Activated naive CD4-positive, alpha-beta T cell (primary cell): ENCODE measurements at places on chromosomes 12 and 14.

DNA sequence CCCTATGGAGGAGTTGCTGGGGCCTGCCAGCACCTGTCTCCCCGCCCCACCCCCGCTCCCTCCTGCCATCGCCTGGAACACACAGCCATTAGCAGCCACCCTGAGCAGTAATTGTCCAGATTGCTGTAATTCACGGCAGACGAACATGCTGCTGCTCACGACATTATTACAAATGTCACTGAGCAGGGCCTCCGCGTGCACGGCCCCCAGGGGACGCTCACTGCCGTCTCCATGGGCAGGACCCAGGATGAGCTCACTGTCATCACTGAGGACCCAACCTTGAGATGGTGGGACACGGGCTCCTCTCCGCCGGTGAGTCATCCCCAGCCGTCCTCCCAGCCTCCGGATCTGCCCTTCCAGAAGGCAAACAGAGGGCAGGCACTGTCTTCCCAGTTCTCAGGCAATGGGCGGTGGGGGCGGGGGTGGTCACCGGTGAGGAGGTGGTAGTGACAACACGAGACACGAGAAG lies 100.4 kb downstream of the RFLNA start:
- no peak for DNase-seq

DNA sequence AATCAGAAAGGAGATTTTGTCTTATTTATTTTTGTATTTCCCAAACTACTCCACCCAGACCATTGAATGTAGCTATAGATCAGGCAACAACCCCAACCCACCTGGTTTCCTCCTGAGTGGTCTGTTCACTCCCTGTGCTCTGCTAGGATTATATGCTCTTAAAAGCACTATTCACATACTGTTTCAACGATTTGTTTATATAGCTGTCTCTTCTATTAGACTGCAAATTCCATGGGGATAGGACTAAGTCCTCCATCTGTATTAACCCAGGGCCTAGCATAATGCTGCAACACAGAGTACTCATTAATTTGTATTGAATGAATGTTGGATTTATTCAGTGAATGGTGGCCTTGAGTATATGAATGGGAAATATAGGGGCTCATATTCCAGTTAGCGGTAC lies 307.6 kb downstream of the RAD51B start:
- DNase-seq = no peak

- peak; percentile 98 for DNase-seq
Observed at GRCh38 chr14:24141097-24141880, at the start of gene EMC9. EMC9 (minus strand) TSS chr14:24141591; CDS start chr14:24141304, 287 bp downstream.

DNA sequence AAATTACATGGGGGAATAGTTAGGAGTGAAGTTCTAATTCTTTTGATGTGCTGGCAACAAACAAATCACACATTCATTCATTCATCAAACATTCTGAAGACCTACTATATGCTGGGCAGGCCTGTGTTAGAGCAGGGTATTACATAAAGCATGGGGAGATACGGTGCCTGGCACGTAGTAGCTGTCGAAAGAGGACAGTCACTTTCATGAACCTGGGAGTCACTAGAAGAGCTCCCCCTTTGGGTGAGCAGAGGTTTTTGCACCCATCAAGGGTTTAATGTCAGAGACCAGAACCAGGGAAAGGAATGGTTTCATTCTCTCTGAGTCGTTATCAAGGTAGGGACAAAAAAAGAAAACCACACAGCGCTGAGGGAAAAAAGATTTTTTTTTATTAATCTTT lies 10.0 kb downstream of the LHX5 start:
- DNase-seq = no peak

- DNase-seq = no peak
Observed at GRCh38 chr14:49860988-49861698, 8.6 kb upstream of the NEMF start.
